GM04503 (cell line): ENCODE measurements at places on chromosomes 6 and 20.

GRCh38 chr6:8177721-8178120 lies 75.4 kb upstream of the EEF1E1 start:
- no peak for DNase-seq

- DNase-seq = no peak
Measured at GRCh38 chr6:19753826-19754225, 83.3 kb upstream of the ID4 start.

DNA sequence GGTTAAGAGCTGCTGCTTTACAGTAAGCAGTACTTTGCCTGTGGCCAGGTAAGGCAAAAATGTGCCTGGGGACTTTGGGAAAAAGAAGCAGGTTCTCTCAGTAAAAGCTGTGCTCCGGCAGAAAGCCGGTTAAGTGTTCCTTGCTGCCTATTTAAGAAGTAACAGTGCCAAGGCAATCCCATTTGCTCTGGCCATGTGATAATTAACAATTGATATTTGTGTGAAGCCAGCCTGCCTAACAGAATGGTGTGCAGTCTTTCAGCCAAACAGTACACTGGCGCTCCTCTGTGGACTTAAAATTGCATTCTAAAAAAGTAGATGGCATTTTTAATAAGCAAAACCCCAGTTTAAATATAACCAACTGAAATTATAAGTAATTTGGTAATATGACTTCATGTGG lies 430.3 kb downstream of the PLCB1 start:
- no peak for DNase-seq

- no peak for DNase-seq
Measured at GRCh38 chr6:51529240-51529639, 558.2 kb downstream of the PKHD1 start.

- DNase-seq = no peak
Measured at GRCh38 chr6:169807229-169807628, 55.8 kb downstream of the ERMARD start.

GRCh38 chr20:19774135-19774933 lies 16.3 kb downstream of the RIN2 start:
- DNase-seq = no peak

GRCh38 chr20:61954276-61955021 lies 111.2 kb downstream of the TAF4 start:
- DNase-seq = no peak

DNA sequence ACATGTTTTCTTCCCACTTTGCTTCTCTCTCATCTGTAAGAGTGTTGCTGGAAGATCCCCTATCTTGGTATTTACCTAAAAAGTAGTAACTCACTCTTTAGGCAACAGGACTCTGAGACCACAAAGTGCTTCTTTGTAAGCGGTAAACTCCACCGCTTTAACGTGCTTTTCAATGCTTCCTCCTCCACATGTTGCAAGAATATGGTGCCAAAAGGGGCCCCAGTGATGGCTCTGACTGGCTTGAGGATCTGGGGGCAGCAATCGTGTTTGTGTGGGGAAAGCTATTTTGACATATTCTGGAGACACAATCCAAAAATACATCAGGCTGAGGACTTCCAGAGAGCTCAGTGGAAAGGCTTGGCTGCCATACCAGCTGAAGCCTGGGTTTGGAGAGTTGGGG lies 12.4 kb upstream of the CPNE5 start:
- no peak for DNase-seq

GRCh38 chr6:90870561-90870960 lies 283.7 kb upstream of the MAP3K7 start:
- no peak for DNase-seq

DNA sequence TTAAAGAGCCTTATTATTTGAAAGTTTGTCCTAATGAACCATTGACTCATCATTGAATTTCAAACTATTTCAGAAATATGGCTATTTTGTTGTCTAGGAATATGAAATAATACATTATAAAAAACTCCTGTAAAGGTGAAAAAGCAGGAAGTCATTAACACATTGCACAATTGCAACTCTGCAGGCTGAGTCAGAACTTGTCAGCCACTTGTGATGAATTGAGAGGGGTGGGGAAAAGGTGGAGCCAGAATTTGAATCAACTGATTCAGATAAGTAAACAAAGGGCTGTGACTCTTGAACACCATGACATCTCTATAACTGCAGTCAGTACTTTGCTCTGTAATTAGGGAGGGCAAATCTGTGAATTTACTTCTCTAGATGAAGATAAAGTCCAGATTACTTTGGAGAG lies 6.0 kb downstream of the C6orf141 start:
- DNase-seq = peak; percentile 37

DNA sequence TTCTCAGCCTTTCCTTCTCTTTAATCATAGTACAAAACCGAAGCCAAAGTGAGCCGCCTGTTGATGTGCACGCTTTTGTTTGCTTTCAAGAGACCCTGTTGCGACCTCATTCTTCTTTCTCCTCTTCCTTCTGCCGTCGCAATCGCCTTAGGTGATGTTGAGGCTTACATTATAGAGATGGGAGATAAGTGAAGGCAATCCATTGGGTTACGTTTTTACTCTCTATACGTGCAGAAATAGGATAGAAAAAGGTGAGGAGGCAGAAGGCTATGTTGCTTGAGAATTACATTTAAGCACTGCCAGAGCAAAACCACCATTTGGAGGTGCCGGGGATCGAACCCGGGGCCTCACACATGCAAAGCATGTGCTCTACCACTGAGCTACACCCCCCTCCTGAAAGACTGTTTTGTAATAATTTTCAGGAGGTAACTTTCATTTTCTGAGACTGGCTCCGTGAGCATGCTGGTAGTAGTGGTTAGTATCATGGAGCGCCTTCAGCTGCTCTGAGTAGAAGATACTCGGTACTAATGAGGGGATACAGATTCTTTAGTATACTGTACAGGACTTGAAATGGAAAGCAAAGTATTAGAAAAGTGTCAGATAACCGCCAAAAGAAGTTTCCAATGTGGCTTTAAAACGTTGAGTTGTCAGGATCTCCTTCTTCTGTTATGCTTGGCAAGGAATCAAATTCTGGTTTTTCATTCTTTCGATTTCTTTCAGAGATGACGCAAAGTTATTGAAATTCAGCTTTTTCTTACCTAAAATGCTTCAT lies 165.6 kb downstream of the TRIM27 start:
- DNase-seq = no peak

DNA sequence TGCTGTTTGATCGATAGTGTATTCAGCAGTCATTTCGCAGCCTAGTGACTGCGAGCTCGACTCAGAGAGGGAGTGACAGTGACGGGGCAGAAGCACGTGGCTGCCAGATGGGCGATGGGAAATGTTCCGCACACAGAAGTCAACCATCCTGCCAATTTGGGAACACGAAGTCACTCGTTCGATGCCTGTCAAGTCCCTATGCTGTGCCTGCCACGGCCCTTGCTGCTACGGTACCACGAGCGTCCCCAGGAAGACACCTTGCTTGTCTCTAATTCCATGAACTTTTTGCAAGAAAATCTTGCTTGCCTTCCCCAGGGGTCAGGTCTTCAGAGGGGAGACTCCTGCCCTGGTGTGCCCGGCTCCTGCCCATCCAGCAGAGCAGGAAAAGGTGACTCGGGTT lies 17.0 kb upstream of the STX16 start:
- DNase-seq = no peak

GRCh38 chr6:134177236-134177635 lies 124.8 kb upstream of the SLC2A12 start:
- no peak for DNase-seq

GRCh38 chr6:128158496-128158895 lies 257.6 kb upstream of the THEMIS start:
- DNase-seq = no peak

GRCh38 chr20:55158446-55158845 lies 683.1 kb downstream of the DOK5 start:
- DNase-seq = no peak

DNA sequence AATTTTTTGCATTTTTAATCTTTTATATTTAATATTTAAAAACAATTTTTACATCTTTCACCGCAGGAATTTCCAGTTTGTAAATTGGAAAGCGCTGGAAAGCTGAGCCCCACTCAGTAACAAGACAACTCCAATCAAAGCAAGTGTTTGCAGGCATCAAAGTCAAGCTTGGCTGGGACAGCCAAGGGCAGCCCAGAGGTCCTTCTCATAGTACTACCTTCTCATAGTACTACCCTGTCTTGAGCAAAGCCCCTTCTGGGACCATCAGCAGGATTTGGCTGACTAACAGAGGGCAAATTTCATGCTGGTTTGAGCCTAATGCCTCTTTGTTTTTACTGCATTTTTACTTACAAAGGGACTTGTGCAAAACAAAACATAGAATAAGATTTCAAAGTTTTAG lies 228.3 kb downstream of the SIM1 start:
- no peak for DNase-seq

DNA sequence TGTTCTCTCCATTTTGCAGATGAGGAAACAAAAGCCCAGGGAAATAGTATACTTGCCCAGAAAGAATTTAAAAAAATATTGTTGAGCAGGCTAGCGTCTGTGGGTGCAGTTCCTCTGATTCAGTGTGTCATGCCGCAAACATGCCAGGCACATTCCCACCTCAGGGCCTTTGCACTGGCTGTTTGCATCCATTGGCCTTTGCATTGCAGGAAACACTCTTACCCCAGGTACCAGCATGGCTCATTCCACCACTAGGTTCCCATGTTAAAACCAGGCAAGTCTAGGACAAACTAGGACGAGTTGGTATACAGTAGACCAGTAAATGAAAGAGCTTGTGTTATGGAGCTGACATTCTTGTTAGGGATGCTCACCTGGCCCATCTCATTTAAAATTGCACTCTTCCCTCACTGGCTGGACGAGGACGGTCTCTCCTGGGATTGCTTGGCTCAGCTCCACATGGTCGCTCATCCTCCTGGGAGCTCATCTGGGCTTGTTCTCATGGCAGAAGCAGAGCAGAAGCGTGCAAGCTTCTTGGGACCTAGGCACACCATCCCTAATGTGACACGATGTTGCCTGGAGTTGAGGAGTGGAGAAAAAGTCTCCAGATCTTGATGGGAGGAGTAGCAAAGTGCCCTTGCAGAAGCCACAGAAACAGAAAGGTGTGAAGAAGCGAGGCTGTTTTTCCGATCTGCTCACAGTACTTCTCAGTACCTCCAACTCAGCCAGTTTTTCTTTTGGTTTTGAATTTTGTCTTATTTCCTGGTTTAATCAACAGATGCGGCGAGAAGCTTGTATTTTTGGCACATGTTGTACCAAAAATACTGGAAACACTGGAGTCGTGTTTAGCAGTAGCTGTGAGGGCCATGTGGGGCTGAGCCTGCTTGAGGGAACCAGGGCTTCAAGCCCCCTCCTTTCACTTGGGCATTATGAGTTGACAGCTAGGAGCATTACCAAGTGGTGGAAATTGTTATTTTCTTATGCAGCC lies 13.9 kb downstream of the ZNF831 start:
- DNase-seq = no peak

DNA sequence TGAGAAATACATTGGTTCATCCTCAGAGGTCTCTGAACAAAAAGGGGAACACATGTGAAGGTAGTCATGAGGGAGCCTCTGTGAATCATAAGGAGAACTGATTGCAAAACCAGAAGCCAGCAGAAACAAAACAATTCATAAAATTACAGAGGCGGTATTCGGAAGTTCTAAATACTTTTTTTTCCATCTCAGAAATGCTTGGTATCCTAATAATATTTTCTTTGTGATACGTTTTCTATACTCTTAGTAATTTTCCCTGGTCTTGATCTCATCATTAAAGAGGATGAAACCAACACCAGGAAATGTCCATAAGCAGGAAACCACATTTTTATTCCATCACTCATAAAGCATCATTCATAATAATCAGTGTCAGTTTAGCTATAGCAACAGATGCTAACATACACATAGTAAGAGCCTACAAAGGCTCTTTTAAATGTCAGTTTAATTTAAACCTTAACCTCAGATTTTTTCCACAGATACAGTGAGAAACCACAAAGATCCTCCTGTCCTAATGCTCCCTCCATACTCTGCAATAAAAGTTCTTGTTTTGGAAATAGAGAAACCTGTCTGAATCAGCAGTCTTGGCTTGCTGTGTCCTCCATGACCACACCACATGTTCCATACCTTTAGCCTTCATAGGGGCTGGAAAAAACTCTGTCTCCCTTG lies 29.2 kb downstream of the SGK1 start:
- peak; percentile 94 for DNase-seq

DNA sequence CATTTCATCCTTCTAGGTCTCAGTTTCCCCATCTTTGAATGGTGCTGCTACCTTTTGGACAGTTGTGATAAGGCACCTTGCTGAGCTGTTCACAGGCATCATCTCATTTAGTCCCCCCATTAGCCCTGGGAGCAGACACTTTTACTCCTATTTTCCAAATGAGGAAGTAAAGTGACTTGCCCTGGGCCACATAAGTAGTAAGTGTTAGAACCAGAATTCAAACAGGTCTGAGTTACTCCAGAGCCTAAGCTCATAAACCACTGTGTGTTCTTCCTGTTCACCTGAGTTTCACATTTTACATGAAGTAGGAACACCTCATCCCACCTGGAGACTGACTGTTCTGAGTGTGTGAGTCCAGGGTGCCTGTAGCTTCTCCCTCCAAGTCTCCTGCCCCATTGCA lies 43.5 kb upstream of the EPB41L1 start:
- no peak for DNase-seq

- no peak for DNase-seq
Measured at GRCh38 chr6:6521961-6522482, 66.5 kb upstream of the LY86 start.

DNA sequence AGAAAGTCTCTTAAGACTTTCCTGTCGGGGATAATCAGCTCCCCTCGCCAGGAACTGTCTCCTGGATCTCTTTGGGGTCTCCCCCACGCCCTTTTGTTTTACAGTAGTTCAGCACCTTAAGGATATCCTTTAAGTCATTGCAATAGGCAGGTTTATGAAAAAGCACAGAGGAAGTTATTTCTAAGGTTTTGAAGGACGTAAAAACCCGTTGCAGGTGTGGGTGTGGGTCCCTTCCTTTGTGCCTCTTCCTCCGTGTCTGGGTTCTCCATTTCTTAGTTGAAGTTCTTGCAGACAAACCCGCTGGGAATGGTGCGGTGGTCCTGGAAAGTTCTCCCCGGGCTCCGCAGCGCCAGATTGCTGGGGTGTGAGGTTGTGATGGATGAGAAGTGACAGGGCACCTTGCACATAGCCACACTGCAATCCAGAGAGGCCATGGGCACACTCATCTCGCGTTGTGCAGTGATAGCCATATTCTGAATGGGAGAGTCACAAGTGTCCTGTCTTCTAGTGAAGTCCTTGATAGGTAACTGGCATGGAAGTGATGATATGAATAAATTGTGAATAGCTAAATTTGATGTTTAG lies 65.2 kb downstream of the GTF2H5 start:
- DNase-seq = no peak

- no peak for DNase-seq
Measured at GRCh38 chr6:109104512-109104911, 9.2 kb downstream of the CEP57L1 start.
